CD14-positive monocyte (primary cell): ENCODE measurements at places on chromosomes 2 and 18.

DNA sequence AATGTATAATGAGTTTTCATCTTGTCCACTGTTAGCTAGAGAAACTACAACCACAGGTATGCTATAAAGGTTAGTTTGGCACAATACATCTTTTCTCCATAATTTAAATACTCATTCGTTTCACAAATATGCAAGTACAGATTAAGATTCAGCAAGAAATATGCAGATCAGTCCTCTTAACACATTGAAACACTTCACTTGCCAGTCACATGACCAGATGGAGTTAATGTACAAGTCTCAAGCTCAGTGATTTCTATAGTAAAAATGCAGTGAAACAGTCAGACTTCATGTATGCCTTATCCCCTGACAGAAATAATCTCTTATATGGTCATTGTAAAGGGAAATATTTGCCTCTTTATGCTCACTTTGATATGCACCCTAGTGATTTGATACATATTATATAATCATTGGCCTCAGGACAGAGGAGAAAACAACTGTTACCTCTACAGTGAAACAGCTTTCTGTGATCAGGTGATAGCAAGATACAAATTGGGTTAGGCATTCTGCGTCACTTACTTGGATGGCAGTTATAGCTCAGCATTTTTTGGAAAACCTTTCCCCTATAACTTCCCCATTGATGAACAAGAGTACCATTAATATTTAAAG, 104.6 kb downstream of the TCF4 start:
- no peak for DNase-seq

GRCh38 chr18:54783139-54783538, 45.1 kb upstream of the RAB27B start:
- no peak for DNase-seq

DNA sequence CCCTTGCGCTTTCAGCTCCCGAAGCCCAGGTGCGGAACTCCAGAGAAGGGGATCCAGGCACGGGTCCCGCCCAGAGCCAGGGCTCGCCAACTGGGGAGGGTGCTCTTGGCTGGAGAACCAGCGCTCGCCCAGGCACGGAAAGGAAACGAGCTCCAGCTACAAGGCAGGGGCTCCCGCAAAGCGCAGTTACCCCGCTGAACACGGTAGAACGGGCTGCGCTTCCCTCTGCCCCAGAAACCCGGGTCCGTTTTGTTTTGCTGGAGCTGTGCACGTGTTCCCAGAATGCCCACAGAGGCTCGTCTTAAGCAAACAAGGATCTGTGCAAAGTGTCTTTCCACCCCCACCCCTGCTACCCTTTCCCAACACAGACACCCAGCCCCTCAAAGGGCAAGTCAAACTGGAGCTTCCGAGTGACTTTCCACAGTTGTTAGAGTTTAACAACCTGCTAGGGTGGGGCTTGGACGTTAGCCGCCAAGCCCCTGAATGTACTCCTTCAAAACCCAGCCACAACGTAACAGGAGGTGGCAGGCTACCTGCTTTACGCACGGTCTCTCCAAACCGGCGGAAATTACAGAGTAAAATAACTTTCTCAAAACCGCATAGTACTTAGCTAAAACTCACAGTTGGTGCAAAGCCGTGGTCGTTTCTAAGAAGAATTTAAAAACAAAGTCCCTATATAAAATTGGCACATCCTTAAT, 775 bp downstream of the RNF125 start:
- DNase-seq, result peak; percentile 13

GRCh38 chr2:134455426-134455825, 201.6 kb downstream of the MGAT5 start:
- no peak for DNase-seq

GRCh38 chr2:20818820-20819219, 4.1 kb downstream of the LDAH start:
- no peak for DNase-seq

GRCh38 chr18:64233851-64234250, 85.0 kb upstream of the LINC00305 start:
- DNase-seq, result no peak

DNA sequence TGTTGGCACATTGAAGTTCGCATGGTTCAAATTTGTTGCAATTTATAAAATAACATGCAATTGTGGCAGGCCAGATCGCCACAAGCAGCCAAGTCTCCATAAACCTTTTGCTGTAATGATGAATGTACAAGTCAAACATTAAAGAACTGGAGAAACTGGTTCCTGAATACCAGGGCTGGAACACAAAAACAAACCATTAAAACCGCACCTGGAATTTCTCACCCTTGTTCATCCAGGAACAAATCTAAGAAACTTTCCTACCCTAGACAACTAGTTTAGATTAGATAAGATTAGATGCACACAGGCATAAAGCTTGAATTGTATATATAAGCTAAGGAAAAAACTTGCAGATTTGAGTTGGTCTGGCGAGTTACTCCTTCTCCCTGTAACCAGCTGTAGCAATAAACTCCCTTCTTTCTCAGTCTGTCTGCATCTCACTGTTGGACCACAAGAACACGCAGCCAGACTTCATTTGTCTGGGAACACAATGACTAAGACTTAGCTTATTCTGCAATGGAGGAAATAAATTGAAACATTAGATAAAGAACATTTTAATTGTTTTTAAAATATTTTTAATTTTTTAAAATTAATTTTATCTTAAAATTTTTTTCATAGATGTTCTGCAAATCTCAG, 1835.5 kb upstream of the LRRTM1 start:
- no peak for DNase-seq

- DNase-seq, result no peak
These were observed 4.4 kb downstream of the MBOAT2 start for GRCh38 chr2:8999102-8999446.

DNA sequence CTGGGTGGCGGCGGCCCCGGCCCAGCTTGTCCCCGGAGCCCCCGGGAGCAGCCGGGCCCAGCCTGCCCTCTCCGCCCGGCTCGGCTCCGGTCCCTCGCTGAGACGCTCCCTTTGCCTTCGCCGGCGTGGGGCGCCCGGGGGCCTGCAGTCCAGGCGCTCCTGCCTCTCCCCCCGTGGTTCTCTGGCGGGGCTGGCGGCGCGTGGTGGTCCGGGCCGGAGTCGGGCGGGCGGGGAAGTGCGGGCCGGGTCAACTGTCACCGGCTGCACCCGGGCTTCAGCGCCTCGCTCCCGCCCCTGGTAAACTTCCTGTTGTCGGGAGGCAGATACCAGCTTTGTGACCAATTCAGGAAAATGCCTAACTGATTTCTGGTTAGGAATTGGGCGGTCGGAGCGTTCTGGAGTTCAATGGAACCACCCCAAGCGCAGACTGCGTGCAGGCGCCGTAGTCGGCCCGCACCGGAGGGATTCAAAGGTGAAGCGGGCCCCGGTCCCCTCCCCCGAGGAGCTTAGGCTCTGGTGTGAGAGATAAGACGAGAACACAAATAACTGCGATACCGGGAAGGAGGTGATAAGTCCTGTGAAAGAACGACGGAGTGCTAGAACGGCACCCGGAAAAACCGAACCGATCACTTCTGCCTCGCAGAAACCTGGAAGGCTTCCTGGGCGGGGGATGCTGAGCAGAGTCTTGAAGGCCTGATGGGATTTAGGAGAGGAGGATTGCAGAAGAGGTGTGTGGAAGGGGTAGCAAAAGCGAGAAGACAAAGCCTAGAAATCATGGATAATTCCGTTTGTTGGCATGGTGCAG, 891 bp downstream of the CAB39 start:
- DNase-seq, result no peak
